ENCODE measurements at places on chromosomes 6 and 20.

GRCh38 chr6:116409756-116410155 is 39.0 kb downstream of the DSE start:
- ATAC-seq, result no peak

- no peak for ATAC-seq
Observed at GRCh38 chr20:59749301-59749700, 145.0 kb downstream of the PHACTR3 start.

DNA sequence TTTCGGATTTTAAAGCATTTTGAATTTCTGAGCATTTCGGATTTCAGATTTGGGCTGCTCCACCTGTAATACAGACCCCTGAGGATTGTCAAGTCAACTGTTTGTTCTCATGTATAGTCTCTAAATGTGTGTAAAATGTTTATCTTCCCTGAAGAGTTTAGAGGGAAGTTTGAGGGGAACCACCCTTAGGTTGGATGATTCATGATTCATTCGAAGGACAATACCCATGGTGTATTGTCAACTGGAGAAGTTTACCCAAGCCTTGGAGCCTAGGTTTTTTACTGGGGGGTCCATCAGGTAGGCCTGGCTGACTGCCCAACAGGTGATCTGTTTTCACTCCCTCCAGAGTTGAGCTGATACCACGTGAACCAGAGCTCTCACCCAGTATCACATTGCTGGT is 18.9 kb downstream of the GSTA4 start:
- ATAC-seq, result peak; percentile 79

DNA sequence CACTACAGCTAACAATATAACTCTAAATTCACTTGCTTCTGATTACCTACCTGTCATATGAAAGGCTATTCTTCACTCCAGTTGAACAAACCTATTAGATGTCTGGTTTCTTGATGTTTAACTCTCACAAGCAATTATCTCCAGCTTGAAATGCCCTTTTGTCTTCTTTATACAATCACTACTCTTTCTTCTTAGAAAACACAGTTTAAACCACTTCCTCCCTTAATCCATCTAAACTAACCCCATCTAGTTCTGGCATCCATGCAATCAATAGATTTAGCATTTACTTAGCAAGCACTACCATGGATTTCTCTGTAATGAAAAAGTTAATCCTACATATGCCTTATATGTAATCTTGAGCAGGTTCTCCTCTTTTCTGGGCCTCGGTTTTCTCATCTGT is 127.3 kb downstream of the ATXN1 start:
- ATAC-seq, result no peak

DNA sequence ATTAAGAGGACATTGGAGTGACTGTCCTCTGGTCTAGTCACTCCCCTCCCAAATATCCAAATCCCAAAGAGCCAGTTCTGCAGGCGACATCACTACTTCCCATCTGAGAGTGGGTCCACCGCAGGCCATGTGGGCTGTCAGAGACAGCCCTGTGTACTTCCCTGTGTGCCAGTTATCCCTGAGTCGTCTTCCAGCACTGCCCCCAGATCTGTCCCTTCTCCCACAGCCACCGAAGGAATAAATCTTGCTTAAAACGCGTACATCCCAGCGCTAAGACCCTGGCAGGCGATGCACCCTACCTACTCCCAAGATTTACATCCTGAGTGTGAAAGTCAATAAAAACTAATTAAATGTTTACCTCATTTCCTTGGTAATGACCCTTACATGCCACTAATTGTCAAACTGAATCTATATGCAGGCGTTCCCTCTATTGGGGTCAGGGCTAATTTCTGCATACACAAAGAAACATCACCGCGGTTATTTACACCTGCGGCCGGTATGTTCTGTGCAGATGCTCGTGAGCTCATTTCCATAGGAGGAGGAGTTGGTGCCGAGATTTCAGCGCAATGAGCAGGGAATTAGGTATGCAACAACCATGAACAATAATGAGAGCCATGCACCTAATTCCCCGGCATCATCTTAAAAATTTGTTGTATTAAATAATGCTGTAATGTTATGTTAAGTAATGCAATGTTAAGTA is 31.3 kb upstream of the CDH4 start:
- ATAC-seq, result no peak

- no peak for ATAC-seq
Observed at GRCh38 chr20:38640521-38640920, 38.9 kb downstream of the ARHGAP40 start.

- no peak for ATAC-seq
Observed at GRCh38 chr6:33959661-33960344, 156.0 kb upstream of the MLN start.

- ATAC-seq, result peak; percentile 81
Observed at GRCh38 chr6:135088818-135089809, 34.5 kb upstream of the HBS1L start.

GRCh38 chr6:129111853-129112252 is 228.9 kb downstream of the LAMA2 start:
- ATAC-seq, result no peak

- no peak for ATAC-seq
Observed at GRCh38 chr20:59308493-59309201, 8.2 kb downstream of the EDN3 start.

- ATAC-seq, result no peak
Observed at GRCh38 chr6:148074738-148075137, 267.9 kb upstream of the SASH1 start.

GRCh38 chr6:129015721-129016120 is 132.8 kb downstream of the LAMA2 start:
- no peak for ATAC-seq

Data from activated T-helper 17 cell treated with anti-CD3 and anti-CD28 coated beads, Interleukin-2, amount 50 U/mL, for 72 hours (primary cell).